ENCODE measurements at places on chromosomes 5 and 9.

DNA sequence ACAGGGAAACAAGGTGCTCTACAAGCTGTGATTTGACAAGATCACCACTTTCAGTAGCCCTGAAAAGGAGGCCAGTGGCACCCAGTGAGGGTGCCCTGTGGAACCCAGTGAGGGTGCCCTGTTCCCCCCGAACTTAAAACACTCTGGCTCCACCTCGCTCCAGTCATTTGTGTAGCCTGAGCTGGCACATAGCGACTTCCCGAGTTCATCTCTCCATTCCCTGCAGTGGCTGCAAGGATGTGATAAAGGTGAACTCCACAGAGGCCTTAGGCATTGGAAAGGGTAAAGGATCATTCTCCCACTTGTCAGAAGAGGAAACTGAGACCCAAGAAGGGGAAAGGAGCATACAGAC, 21.9 kb upstream of the ANXA6 start:
- DNase-seq = no peak

GRCh38 chr9:104882086-104882485, 45.9 kb downstream of the ABCA1 start:
- DNase-seq = no peak

GRCh38 chr5:144202072-144202471, 31.4 kb downstream of the KCTD16 start:
- no peak for DNase-seq

DNA sequence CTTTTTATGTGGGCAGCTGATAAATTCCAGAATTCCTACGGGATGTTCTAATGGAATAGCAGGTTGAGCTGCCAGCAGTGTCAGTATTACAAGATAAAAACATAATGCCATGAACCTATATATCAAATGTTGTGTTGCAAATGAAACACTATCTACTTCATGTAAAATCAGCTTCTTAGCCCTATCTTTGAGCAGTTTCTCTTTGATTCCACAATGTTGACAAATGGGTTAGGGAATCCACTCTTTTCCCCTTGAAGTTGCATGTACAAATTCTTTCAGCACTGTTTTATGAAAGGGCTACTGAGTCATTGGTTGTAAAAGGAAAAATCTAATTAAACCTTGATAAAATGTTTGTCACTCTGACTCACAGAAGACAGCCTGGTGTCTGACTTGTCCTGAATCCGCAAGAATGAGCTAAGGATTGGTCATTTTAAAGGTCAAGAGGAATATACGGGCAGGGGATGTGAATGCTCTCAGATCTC, 950.6 kb upstream of the NUDT12 start:
- DNase-seq = no peak

- DNase-seq = no peak
Observed at GRCh38 chr5:140324041-140324600, 21.2 kb upstream of the PFDN1 start.

- DNase-seq = peak; percentile 1
Observed at GRCh38 chr9:127014216-127014909, 99.8 kb downstream of the RALGPS1 start.

- no peak for DNase-seq
Observed at GRCh38 chr5:42851481-42851880, 39.8 kb upstream of the SELENOP start.

GRCh38 chr5:143241892-143242291, 161.6 kb downstream of the NR3C1 start:
- DNase-seq = no peak

DNA sequence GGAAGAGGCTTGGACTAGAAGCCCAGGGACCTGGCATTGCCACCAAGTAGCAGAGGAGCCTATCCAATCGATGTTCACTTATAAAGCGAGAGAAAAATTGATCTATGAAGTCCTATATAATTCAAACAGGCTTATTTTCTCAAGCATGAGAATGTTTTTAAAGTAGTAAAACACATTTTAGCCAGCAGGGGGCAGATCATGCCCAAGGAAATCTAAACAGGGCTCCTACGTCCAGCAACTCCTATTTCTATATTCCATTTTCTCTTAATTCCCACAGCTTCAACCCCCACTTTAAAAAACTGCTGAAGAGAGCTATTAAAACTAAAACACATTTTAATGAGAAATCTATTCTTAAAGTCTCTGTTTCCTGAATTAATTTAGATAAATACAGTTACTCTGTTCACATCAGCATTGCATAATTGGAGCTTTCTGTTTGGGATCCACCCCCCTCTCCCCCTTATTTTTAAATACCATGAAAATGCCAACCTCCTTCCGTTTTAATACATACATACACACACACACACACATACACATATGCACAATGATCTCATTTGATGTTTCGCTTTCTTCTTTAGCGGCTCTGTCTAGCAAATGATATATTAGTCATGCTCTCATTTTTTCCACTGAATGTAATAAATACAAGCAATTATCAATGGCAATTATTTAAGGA, 144.9 kb downstream of the MYO10 start:
- DNase-seq = peak; percentile 69

GRCh38 chr5:131068076-131068475, 97.0 kb downstream of the HINT1 start:
- no peak for DNase-seq

GRCh38 chr9:94164806-94165549, 80.7 kb downstream of the PTPDC1 start:
- DNase-seq = no peak

GRCh38 chr5:153439130-153439529, 51.3 kb upstream of the GRIA1 start:
- no peak for DNase-seq

GRCh38 chr9:20643660-20644059, 21.4 kb upstream of the MLLT3 start:
- no peak for DNase-seq
